ENCODE measurements at places on chromosomes 7 and 10.

DNA sequence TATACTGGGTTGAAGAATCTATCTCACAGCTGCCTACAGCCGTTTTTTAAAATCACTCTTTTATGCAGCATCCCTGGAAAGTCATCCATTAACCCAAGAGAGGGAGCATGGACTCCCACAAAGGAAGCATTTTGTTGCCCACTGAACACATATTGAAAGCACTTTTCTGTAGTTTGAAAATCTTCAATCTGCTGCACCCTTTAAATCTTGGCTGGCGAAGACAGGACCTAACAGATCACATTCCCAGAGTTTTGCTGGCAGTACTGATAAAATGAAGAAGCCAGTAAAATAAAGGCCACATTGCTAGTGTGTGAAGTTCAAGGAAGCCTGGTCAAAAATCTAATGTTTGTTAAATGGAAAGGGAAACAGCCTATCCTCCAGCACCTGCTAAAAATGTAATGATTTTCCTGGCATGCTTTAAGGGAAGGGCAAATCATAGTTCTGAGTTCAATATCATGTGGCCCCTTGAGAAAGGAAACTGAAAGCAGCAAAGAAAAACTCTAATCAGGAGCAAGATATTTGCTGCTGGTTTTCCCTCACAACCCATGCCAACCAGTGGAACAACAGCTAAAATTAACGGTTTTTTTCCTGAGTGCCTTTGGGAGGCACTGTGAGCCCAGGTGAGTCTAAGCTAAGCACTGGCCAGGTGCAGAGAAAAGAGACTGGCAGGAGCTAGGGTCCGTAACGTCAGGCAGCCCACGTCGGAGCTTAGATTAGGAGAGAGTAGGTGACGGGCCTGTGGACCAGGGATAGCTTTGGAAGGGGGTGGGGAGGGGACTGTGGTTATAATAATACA, 97.9 kb upstream of the PALS2 start:
- DNase-seq, result no peak

DNA sequence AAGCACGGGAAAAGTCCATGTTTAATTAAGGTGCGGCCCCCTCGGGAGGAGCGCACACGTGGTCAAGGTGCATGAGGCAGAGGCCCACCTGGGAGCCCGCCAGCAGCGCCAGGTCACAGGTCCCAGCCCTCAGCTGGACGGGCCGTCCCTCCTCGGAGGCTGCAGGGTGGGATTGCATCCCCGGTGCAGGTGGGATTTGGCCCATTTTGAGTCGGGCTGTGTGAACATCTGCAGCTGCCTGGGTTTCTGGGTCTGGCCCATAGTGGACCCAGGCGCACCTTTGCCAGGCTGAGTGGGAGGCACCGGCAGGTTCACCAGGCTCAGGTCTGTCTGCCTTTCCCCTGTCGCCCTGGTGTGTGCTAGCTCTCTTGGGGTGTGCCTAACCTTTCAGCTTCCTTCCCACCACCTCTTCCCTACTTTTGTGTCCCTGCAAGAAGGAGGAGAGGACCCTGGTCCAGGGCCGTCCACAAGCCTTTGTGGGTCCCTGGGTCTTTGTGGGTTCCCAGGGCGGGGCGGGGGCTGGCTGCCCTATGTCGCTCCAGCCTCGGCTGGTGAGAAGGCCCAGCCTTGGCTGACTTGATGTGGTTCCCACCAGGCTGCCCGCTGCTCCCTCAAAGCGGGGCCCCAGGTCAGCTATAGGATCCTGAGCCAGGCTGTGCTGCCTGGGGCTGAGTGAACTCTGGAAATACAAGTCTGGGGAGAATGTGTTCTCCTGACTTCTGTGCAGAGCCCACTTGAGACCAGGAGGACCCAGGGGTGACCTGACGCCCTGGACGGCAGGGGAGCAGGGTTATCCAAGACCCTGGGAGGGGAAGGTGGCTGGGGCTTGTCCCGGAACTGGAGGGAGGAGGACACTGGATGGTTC, 186.7 kb upstream of the SHH start:
- no peak for DNase-seq

DNA sequence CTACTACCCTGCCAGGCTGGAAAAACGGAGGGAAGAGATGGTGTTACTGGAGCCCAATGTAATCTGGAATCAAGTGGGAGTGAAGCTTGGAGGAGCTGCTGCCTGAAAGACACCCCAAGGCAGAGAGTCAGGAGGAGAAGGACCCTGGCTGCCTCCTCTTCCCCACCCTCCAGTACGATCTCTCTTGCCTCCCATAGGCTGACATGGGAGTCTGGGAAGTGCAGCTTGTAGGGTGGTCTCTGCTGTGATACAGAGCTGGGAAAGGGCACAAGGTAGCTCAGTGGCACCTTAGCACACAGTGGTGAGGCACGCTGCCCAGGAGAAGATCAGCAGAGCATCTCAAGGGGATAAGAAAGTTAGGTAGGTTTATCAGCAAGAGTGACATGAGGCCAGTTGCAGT, 35.9 kb downstream of the EMX2 start:
- DNase-seq, result no peak

- no peak for DNase-seq
Observed at GRCh38 chr10:116276981-116277380, 4.0 kb upstream of the GFRA1 start.

DNA sequence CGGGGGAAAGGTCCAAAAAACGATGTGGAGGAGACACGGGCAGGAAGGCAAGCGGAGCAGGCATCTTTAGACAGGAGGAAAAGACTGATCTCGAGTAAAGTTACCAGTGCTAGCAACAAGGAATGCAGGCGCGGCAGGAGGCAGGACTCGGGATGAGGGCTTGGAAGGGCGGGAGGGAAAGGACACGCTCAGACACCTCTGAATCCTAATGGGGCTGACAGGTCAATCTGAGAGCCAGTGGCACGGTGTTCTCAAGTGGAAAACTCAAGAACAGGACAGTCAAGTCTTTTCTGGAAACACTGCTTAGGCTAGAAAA, 155.3 kb upstream of the COBL start:
- DNase-seq, result no peak

DNA sequence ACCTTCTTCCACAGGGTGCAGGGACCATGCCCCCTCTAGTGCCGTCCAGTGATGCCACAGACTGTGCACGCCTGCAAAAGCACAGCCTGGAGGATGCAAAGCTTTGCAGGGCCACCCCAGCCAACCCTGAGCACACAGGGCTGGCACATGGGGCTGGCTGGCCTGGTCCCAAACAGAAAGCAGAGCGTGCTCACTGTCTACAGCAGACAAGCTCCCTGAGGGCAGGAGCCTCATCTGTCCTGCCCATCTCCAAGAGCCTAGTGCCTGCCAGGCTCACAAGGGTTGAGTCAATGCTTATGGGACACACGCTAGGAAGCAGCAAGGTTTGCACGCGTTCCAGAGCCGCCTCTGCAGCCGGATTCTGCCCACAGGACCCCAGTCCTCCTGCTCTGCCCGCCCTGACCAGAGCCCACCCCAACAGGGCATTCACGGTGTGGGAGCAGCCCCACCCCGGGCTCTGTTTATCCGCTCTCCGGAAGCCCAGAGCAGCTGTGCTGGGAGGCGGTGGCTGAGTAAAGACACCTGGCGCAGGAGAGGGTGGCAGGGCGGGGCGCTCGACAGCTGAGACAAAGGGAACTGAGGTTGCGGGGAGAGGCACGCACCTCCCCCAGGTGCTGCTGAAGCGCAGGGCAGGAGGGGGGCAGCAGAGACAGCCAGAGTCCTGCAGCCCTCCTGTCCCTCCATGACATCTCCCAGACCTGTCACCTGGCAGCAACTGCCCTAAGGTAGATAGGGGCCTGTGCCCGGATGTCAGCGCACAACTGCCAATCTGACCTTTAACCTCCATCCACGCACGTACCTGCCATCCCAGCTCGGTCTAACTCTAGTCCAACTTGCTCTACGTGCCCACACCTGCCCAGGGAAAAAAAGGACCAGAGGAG, 4.3 kb downstream of the KCNH2 start:
- peak; percentile 74 for DNase-seq

- no peak for DNase-seq
Observed at GRCh38 chr7:152173372-152174070, 148.0 kb downstream of the GALNT11 start.

DNA sequence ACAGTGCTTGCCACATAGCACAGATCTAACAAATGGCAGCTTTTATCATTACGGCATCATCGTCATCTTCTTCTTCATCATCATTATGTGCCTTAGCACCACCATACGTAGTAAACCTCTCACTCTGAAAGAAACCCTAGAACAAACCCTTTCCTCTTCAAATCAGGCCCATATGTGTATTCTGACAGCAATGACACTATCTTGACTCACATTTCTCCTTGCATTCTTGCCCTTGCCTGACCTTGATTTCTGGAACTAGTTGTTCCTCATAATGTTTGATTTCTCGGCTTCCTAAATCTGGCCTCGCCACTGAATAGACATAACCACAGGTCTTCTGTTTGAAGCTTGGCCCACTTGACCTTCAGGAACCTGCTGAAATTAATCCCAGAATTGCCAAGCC, 115.3 kb downstream of the DGKI start:
- no peak for DNase-seq

- no peak for DNase-seq
Observed at GRCh38 chr7:106640368-106641141, 20.4 kb downstream of the CCDC71L start.

DNA sequence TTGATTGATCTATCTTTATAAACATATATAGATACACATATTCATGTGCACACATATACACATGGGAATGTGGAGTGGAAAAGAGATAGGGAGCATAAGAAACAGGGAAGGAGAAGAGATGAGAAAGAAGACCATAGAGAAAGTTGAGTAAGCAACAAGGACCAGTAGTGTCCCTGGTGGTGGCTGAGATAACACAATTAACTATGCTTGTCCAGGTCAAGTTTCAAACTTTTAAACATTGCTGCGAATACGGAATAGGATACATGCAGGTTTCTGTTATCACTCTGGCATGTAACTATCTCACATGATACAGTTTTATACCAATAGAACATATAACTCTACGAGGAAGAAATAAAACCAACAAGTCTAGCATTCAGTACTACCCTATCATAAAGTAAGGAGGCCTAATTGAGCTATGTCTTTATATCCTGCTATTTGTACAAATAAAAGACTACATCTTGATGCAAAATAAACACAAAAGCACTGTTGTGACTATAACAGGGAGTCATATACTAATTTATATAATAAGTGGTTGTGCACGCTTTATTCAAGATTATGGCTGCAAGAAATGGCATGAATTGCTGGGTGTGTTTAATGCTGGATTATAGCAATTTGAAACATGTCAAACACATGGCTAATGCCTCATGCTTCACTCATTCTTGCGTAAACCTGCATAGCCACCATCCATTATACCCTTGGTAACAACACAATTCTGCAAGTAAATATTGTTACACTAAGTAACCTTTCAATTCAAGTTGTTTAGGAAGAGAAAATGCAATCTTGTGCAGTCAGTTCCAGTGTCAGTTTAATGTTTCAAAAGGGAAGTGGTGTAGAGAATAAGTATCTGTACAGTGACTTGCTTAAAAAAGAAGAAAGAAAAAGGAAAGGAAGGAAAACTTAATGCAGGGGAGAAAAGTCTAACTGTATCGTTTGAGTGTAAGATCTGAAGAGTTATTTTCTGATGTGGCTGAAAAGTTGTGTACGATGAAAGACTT, 8.2 kb downstream of the FOXP2 start:
- DNase-seq, result no peak

DNA sequence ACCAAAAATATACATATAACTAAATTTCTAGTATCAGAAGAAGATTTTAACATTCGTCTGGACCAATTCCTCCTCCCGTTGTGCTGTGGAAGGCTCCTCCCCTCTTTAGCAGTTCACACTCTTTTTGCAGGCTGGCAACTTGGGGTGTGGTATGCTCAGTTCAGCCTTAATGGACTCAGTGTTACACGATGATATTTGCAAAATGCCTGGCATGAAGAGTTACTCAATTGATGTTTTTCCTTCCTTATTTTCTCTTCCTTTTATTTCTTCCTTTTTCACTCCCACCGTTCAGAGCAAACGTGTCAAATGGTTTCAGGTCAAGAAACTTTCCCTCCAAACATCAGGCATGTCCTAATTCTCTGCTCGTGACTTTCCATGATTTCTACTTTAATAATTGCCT, 248.3 kb downstream of the PHF14 start:
- no peak for DNase-seq

DNA sequence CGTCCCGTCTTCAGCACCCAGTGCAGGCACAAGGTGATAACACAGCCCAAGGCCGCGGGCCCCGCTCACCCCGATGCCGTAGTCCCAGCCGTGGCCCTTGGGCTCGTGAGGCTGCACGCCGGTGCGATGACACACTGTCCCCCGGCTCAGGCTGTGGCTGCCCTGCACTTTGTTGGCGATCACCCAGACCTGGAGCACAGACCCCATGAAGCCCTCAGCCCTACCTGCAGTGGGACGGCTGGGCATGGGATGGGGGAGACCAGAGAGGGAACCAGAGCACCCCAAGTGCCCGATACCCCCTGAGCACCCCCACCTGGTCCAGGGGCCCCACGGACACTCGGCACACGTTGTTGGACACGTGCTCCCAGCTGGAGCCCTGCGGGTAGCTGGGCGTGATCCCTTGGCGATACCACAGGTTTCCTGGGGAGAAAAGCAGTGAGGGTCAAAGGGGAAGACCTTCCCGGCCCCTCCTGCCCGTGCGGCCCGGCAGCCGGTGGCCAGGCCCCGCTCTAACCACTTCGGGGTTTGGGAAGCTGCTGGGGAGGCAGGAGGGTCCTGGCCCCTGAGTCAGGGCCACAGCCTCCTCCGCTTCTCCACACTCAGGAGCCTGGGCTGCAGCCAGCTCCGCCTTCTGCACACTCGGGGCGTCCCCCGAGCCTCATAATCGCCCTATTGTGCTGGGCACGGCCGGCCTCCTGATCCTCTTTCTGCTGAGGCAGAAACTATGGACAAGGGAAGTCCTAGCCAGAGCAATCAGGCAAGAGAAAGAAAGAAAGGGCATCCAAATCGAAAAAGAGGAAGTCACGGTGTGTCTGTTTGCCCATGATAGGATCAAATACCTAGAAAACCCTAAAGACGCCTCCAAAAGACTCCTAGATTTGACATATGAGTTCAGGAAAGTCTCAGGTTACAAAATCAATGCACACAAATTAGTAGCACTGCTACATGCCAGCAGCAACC, 6.7 kb downstream of the BHLHA15 start:
- DNase-seq, result peak; percentile 21

GRCh38 chr10:85604136-85604725, 762.4 kb downstream of the GRID1 start:
- no peak for DNase-seq

DNA sequence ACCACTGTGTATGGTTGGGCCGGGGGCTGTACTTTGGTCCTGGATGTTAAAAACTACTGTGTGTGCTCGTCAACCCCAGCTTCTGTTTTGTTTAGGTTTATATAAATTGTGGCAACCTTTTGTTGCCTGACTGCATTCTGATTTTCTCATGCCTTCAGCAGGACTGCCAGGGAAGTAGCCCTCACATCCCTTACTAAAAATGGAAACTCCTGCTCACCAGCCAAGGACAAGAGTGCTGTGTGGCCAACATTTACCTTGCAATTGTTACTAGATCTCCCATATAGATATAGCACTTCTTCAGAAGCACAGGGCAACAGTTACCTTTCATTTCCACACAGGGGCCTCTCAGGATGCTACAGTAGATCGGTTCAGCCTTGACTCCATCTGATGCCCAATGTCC, 174.4 kb downstream of the TAX1BP1 start:
- no peak for DNase-seq

DNA sequence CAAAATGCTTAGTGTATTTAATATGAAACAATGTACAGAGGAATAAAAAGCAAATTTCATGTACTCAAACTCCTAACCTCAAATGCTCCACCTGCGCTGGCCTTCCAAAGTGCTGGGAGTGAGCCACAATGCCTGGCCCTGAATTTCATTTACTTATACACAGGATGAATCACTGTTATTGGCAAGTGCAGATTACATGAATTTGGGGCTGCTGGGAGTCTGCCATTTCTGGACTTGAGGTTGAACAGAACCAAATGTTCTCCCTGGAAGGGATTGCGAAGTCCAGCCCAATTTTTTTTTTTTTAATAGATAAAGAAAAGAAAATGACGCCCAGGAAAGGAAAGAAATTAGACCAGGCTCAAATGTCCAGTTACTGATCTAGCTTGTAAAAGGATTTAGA, 6.8 kb upstream of the CSTF2T start:
- no peak for DNase-seq
